ENCODE measurements at places on chromosomes 11 and 22.

DNA sequence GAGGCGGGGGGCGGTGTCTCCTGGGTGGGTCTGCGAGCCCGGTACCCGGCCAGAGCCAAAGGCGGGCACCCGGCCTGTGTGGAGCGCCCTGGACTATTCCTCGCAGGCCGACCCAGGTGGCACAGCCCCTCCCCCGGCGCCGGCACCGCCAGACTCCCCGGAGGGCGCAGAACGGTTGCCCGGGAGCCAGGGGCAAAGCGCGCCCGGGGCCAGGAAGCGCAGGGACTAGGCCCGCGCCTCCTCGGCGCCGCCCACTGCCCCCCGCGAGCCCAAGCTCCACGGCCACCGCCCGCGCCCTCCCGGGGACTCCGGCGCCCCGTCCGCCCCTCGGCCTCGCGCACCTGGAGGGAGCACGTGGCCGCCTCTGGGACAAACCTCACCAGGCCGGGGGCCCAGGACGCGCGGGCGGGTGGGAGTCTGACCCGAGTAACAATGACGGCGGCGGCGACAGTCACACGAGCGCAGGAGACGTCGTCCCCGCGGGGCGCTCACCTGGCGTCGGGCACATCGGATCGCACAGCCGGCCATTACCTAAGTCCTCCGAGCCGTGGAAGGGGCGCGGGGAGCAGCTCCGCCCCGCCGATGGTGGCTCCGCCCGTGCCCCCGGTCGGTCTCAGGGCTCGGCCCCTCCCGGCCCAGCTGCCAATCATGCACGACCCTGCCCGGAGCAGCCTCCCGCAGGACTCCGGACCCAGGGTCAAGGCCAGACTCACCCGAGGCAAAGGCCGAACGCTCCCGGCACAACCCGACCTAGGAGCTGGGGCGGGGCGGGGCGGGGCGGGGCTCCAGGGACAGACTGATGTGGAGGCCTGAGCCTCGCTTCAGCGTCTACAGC, 7.4 kb downstream of the PLXNB2 start:
- DNase-seq = no peak

GRCh38 chr11:27013781-27014361, 20.0 kb downstream of the FIBIN start:
- DNase-seq = no peak

GRCh38 chr11:130765951-130766649, 150.2 kb downstream of the SNX19 start:
- DNase-seq = no peak

GRCh38 chr22:30910358-30910757, 58.2 kb downstream of the MORC2 start:
- DNase-seq = no peak
